Non-pigmented ciliary epithelial cell (primary cell): ENCODE measurements at places on chromosomes 5 and 9.
A peak's percentile ranks its signal among the peaks of the same experiment; 100 is the strongest.

- DNase-seq: no peak
These were observed 15.0 kb downstream of the NAIF1 start for GRCh38 chr9:128051932-128052709.

GRCh38 chr5:163544836-163545235, 39.4 kb downstream of the MAT2B start:
- DNase-seq: no peak

DNA sequence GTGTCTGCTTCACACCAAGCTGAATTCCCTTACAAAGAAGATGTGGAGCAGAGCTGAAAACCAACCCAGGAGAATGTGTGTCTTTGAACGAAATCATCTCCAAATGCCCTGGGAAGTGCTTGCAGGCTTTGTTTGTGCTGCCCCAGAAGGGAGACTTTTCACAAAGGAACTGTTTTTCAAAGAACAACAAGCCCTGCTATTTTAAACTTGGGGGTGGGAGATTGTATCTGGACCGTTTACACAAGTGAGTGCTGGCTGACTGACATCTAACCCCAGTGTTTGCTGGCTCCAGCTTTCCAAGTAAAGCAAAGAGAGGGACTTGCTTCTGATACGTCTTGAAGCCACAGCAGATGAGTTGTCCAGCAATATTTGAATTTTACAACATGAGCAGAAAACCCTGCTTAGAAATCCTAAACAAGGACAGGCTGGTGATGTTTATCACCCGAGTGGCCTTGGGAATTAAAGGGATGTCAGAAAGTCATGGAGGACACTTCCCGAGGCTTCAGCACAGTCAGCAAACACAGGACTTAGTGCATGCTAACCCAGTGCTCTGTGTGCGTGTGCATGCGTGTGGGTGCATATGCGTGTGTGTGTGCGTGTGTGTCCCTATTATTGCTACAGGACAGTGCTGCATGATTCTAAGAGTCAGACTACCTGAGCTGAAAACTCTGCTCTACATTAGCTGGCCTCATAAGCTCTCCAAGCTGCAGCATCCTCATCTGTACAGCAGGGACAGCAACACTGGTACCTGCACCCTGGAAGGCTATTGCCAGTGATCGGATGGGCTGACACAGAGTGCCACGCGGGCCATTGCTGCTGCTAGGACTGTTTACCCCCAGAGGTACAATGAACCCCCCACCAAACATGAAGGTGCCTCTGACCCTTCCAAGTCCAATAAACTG, 1.4 kb downstream of the ADAMTS12 start:
- DNase-seq: no peak

DNA sequence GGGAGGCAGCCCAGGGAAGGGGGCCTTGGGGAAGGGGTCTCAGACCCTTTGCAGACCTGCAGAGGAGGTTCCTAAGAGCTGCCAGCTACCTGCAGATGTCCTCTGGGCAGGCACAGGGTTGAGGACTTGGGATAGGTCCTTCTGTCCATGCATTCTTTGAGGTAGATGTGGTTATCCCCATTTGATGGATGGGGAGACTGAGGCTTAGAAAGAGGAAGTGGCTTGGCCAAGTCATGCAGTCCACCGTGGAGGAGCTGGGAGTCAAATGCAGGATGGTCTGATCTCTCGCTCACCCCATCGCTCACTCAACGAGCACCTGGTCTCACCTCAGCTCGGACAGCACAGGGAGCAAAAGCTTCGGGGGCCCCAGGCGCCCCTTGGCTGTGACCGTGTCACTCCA, 20.2 kb downstream of the ADAMTSL2 start:
- DNase-seq: no peak

- DNase-seq: peak; percentile 62
These were observed 7.2 kb downstream of the SOWAHA start for GRCh38 chr5:132820162-132820754.

DNA sequence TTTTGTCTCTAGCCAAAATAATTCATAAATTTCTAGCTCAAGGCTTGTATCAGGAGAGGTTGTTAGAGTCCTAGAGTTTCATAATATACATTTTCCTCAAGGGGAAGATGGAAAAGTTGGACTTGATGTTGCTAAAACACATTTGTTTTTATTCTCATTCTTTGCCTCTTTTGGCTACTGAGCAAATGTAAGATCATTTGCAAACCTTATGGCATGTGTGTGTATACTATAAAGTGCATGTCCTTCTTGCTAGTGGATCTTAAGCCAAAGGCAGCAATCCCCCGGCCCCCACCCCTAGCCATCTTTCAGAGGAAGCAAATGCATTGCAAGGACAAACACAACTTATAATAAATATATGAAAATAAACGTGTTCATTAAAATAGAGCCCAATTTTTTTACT, 43.0 kb downstream of the ADAMTSL1 start:
- no peak for DNase-seq

DNA sequence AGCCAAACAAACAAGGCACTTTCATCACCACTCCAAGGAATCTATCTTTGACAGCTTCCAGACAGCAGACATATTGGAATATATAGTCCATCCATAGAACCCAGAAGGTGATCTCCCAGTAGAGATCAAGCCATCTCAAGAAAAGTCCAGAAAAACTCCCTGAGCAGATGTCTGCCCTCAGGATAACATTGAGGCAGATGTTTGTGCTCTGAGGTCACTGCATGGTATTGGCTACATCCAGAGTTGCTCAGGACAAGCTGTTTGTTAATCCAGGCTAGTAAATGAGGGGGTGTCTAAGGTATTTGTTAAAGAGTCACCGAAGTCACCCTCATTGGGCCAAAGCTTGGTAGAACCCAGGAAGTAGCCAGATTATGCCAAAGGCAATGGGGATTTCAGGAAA, 556.3 kb upstream of the KLF4 start:
- no peak for DNase-seq

DNA sequence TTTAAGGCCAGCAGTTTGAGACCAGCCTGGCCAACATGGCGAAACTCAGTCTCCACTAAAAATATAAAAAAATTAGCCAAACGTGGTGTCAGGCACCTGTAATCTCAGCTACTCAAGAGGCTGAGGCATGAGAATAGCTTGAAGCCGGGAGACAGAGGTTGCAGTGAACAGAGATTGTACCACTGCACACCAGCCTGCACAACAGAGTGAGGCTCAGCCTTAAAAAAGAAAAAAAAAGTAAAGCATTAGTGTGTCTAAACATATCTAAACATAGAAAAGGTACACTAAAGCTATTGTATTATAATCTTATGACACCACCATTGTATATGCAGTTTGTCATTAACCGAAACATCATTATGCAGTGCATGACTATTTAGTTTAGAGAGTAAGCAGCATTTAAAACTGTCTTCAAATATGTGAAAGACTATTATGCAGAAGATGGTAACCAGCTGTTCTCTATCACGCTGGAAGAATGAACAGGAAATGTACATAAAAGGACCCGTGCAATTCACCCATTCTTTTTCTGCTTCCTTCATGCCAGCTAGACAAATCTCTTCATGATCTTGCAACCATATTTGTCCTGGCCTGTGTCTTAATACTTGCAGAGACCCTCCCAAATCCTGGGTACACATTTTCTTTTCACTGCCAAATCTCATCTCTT, 58.6 kb downstream of the ITGA1 start:
- no peak for DNase-seq

GRCh38 chr5:36300927-36301540, 668 bp downstream of the RANBP3L start:
- no peak for DNase-seq

DNA sequence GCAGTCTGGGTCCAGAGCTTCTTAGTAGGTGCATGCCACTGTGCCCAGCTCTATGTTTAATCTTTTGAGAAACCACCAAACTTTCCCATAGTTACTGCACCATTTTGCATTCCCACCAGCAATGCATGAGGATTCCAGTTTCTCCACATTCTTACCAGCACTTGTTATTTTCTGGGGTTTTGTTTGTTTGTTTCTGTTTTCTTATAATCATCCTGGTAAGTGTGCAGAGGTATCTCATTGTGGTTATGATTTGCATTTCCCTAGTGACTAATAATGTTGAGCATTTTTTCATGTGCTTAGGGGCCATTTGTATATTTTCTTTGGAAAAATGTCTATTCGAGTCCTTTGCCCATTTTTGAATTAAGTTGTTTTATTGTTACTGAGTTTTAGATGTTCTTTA, 11.4 kb downstream of the FOXE1 start:
- DNase-seq: no peak

DNA sequence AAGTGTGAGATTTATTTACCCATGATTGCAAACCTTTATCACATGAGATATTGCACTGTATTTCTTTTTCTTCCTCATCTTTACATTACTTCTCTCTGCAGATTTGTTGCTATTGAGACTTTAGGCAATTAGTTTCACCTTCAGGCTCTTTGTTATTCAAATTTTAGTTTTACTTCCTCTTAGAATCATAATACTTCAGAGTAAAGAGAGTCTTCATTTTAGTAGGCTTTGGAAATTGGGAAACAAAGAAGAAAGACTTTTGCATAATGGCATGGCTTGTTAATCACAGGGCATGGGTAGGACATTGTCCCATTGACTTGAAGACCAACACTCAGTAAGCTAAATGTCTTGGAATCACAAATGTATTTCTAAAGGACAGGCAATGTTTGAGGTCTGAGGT, 1.2 kb upstream of the PCDHGA5 start:
- DNase-seq: no peak

DNA sequence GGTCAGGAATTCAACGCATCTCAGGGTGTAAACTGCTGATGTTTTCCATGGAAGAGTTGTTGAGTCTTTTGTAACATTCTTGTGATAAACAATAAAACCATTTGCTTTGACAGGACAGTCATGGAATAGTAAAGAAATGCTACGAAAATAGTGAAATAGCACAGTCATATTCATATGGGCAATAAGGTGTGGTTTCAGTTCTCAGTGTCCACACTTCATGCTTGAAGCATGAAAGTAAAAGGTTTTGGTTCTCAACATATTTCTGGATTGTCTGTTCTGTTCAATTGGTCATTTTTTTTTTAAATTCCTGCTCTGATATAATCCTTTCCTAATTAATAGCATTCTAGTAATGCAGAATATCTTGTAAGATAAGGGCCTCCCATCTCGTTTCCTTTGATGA, 467.6 kb upstream of the ZNF608 start:
- DNase-seq: no peak

DNA sequence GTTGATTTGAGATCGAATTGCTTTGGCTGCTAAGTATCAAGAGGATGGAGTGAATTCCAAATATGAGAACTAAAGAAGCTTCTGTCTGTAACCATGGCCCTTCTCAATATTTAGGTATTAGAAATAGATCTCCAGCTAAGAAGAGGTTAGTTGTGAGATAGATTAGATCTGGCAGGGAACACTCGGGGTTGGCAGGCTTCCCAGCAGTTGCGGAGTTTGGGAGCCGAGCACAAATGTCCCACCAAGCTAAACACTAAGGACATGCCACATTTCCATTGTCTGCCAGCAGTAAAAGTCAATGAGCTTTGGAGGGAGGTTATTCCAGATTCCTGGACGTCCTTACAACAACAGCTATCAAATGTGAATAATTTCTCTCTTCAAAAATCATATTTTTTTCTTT, 85.8 kb downstream of the TAF11L14 start:
- DNase-seq: no peak

DNA sequence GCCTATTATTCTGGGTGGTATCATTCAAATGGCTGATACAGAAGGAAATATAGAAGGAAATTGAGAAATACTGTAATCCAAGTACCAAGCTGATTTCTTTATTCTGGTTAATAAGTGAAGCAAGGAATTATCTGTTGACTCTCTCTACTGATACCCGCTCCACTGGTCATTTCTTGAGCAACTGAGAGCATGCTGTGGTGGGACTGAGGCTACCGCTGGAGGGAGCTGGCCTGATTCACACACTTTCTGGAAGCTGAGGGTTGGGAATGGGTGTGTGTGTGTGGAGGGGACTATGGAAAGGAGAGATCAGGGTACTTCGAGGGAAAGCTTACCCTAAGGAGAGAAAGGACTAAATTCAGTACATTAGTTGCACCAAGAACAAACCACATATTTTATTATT, 104.1 kb downstream of the UGCG start:
- no peak for DNase-seq

- no peak for DNase-seq
These were observed 8.7 kb downstream of the SEC16A start for GRCh38 chr9:136474021-136474640.

GRCh38 chr5:55180016-55180415, 7.0 kb upstream of the CDC20B start:
- no peak for DNase-seq

GRCh38 chr9:212297-212696, 2.4 kb upstream of the DOCK8 start:
- DNase-seq: no peak

DNA sequence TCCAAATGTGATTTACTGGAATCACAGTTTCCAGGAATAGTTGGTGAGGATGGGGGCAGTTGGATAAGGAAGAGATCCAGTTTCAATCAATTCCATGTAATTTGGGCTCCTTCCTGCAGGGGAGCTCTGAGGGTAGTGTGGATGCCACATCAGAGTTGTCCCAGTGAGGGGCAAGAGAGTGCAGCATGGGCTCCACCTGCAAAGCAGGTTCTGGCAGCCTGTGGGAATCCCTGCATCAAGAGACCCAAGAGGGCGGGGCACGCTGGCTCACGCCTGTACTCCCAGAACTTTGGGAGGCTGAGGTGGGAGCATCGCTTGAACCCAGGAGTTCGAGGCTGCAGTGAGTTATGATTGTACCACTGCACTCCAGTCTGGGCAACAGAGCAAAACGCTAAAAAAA, 188.5 kb downstream of the CACNA1B start:
- DNase-seq: no peak
